ENCODE measurements at places on chromosomes 16 and 17. TPM values are rescaled to one million over a fixed set of nuclear protein-coding genes. Genes with fewer than 3 reads are reported as not detected.

The FN3KRP gene
- total RNA-seq, result 14.7 TPM

DNA sequence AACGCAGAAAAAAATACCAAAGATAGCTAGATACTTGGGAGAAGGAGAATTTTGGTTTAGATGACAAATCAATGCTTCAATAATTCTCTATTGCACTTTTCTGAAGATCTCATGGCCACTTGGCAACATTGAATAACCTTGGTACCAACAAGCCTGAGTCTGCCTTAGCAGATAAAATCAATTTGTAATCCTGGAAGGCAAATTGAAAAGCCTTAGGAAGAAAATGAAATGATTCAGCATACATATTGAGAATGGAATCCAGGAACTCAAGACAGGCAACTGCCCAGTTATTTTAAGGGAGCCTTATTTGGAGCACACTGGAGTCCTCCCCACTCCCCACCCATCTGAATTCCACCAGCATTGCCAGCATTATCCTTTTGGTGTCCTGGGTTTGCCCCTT lies 109.3 kb upstream of the SOX9 start:
- no peak for DNase-seq

GRCh38 chr17:66115246-66115645 lies 76.7 kb downstream of the CEP112 start:
- DNase-seq, result no peak

The ABCA10 gene
- total RNA-seq, result 29.3 TPM

DNA sequence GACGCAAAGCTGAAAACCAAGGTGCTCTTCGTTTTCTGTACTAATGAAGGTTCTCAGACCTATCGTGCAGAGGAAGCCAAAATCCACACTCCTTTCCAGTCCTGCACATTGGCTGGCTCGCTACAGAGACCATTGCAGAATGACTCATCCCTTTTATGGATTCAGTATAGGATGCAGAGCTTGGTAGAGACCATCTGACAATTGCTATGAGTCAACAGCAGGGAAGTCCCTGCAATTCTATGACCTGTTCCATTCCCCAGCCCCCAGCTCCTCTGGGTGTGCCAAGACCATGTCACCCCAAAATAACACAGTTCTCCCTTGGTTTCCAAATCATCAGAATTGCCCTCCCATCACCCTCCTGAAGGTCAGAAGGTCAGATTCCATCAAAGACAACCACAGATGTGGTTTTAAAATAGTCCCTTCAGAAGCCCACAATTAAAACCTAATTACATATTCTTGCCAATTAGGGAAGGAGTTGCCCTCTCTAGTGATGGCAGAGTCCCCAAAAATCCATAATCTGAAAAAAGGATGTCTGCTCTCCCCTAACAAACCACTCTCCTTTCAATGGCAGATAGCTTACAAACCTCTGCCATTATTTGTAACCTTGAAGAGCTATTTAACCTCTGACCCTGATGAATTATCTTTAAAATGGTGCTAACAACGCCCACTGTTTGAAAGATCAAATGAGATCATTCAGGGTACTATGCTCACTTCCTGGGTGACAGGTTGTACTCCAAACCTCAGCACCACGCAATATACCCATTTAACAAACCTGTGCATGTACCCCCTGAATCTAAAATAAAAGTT lies 108.2 kb upstream of the RBBP6 start:
- no peak for DNase-seq

The LDHD gene
- 13.5 TPM for total RNA-seq

The KRT28 gene
- total RNA-seq, result not detected

The HLF gene
- total RNA-seq, result 25.8 TPM

DNA sequence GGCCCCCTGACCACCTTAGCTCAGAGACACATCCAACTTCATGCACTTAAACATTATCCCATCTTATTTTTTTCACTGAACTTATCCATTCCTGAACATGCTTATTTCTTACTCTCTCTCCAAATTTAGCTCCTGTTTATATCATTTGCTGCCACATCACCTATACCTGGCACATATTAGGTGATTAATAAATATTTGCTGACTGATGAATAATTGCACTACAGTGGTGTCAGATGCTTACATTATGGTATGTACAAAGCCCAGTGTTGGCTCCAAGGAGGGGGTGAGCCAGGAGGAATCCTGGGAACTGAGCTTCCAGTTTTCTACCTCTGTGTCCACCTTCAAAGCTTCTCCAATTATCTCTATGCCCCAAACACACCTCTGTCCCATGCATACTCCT lies 124.0 kb upstream of the PMFBP1 start:
- DNase-seq, result no peak

GRCh38 chr16:14456793-14457481 lies 173.1 kb downstream of the PARN start:
- DNase-seq, result no peak

GRCh38 chr17:82105417-82105881 lies 7.4 kb upstream of the FASN start:
- peak; percentile 76 for DNase-seq

GRCh38 chr16:64077242-64077641 lies 1044.6 kb downstream of the CDH11 start:
- DNase-seq, result no peak

GRCh38 chr17:50479522-50480141 lies 972 bp downstream of the RSAD1 start:
- DNase-seq, result peak; percentile 86

The PLEKHH3 gene
- 31.2 TPM for total RNA-seq

The PITPNM3 gene
- 13.0 TPM for total RNA-seq

GRCh38 chr16:830871-831570 lies 30.5 kb upstream of the GNG13 start:
- DNase-seq, result no peak

The PRRT2 gene
- 2.0 TPM for total RNA-seq

The CA4 gene
- total RNA-seq, result 66.0 TPM

DNA sequence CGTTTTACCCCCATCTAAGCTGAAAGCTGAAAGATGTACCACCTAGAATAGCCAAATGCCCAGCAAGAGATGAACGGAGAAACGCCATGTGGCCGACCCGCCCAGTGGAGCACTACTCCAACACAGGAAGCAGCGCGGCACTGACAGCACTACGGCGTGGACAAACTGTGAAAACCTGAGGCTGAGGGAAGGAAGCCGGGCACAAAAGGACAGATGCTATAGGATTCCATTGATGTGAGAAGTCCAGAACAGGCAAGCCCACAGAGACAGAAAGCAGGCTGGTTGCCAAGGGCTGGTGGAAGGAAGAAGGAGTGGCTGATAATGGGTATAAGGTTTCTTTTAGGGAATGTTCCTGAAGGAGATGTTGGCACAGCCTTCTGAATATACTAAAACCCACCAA lies 29.4 kb upstream of the SLC38A8 start:
- DNase-seq, result no peak

- peak; percentile 27 for DNase-seq
These were observed 705 bp downstream of the FOXK2 start for GRCh38 chr17:82519971-82520903.

The SLC38A8 gene
- total RNA-seq, result not detected

DNA sequence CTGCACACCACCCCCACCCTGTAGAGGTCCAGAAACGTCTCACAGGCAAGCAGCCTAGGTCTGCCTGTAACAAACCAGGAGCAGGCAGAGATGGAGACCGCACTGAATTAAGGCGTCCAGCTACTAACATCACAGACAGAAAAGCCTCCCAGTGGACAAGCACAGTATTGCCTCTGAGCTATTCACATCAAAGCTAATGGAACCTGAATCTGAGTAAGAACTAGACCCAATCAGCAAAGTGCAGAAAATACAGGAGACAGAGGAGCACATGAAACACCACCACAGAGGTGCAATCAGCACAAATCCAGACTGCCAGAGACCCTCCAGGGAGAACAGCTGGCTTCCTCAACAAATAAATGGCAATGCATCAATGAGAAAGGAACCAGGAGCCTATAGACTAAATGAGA lies 22.2 kb upstream of the PEMT start:
- DNase-seq, result no peak

The SLC26A11 gene
- 14.8 TPM for total RNA-seq

The C17orf113 gene
- 2.2 TPM for total RNA-seq

The TPSG1 gene
- total RNA-seq, result 3.3 TPM

The NEURL4 gene
- total RNA-seq, result 35.7 TPM

- no peak for DNase-seq
These were observed 39.7 kb downstream of the USP10 start for GRCh38 chr16:84739349-84740124.

DNA sequence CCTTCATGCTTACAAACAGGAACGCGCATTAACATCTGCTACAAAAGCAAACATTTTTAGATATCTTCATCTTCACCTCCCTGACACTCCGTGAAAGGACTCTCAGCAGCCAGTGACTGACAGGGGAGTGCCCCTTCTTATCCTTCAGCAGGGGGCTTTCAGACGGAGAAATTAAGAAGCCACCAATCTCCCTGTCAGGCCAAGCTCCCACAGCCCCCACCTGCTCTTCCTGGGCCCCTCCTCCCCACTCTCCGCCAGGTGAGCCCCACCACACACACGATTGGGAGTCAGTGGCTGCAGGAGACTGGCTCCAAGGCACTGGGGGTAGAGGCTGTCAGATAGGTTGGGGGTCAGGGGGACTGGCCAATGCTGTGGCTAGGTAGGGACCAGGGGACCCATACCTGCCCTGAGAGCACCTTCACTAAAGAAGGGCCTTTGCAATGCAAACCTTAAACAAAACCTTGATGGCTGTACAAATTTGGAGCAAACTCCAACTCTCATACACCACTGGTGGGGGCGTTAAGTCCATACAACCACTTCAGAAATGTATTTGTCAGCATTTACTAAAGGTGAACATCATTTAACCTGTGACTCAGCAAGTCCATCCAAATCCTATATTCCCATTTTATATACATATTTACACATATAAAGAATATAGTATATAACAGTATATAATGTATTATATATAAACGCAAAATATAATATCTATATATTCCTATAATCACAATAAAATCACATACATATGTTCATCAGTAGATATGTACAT lies 232.2 kb downstream of the ZNF423 start:
- no peak for DNase-seq

DNA sequence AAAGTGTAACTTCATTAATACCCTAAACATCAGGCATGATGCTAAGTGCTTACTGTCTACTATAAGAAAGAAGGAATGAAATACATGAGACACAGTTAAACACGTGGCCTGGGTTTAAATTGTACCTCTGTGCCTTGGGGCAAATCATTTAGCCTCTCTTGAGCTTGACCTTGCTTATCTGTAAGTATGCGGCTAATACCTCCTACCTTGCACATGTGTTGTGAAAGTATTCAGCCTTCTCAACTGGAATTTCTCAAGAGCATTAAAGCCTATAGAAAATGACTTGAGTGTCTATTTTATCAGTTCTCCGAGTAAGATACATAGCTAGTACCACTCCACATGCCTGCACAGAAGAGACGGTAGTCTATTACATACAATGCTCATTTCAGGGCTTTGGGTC lies 10.8 kb downstream of the HEATR6 start:
- no peak for DNase-seq

The CLEC3A gene
- total RNA-seq, result not detected

GRCh38 chr16:25023556-25023955 lies 8.4 kb upstream of the ARHGAP17 start:
- no peak for DNase-seq

The SYCE1L gene
- not detected for total RNA-seq

DNA sequence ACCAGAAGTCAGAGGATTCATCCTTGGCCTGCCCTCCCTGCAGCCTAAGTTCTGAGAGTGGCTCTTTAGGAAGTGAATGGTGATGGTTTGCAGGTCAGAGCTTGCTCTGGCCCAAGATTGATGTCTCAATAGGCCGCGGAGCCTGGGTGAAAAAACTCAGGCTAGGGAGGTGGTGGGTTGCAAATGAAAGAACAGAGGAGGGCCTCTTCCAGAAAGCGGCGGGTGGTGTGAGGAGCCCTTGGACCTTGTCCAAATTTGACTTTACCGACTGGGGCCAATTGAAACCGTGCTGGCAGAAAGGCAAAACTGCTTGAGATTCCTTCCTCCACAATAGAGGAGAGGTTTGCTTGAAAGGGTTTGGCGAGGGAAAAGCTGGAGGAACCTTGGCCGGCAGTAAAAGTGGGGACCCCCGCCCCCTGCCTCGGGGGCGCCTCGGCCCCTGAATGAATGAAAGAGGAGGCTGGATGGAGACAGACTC lies 331.3 kb downstream of the SEC14L1 start:
- DNase-seq, result no peak

The WNT9B gene
- 0.26 TPM for total RNA-seq

DNA sequence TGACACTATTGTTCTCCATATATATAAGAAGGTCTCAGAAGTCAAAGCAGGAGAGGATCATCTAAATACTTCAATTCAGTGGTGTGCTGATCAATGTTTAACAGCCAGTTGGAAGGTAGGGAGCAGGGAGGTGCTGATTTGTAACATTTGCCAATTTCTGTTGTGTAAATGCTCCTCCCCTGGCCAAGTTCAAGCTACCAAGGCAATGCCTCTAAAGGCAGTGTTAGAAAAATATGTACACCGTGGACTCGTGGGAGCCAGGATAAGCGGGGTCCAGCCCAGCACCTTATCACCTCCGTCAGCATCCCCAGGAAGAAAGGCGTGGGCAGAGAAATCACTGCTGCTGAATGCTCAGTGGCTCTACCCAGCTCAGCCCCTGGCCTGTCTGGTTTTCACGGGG lies 75.3 kb upstream of the COX10 start:
- no peak for DNase-seq

DNA sequence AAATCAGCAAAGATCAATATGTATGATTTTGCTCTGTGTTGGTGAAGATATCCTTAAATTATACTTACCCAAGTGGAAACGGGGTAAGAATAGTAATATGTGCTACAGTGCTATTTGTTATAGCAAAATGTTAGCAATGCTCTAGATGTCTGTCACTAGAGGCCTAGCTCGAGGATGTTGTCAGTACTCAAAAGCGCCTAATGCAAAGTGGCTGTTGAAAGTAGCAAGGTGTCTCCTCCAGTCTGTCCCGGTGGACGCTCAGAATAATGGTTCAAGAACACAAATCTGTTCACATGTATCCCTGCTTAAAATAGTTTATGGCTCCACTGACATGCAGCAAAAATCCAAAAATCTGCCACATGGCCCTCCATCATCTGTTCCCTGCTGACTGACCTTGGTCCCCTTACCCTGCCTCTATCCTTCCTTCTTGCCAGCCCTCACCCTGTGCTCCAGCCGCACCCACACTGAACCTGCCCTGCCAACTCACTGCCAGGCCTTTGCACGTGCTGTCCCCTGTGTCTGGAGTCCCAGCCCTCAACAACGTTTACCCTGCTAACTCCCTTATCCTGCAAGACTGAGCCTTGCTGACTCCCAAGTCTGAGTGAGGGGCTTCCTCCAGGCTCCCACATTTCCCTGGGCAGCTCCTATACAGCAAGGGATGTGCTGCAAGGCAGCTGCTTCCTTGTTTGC lies 9.6 kb upstream of the RNF112 start:
- DNase-seq, result no peak
